ENCODE measurements at places on chromosomes 2 and 18.

- no peak for DNase-seq
Observed at GRCh38 chr2:237261327-237261726, 152.6 kb downstream of the COL6A3 start.

DNA sequence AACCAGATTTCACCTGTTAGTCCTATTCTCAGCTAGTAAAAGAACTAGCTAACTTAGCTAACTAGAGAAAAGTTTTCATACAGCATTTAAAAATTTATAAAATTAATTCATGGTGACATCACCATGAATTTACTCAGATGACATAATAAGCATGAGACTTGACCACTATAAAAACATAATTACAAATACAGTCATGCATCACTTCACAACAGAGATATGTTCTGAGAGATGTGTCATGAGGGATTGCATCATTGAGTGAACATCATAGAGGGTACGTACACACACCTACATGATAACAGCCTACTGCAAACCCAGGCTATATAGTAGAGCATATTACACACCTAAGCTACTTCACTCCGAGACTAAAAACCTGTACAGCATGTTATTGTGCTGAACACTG lies 481.3 kb upstream of the CHAC2 start:
- DNase-seq: no peak

DNA sequence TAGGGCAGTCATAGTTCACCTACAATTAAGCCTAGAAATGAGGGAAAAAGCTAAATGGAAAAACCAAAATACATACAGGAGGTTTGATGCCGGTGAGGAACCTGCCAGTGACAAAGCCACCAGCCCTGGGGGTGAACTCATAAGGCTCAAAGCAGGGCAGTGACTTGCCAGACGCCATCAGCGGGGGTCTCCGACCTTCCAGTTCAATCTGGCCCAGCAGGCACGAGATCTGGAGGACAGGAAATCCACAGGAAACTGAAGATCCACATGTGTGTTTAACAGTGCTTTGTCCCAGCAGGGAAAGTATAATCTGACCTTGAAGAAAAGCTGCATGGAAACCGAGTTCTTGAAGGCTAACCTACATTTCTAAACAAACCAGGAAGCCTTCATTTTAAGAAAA lies 60.1 kb downstream of the POLR1A start:
- no peak for DNase-seq

- DNase-seq: no peak
Observed at GRCh38 chr2:148926981-148927401, 52.0 kb downstream of the KIF5C start.
